ENCODE measurements at places on chromosomes 1 and 21.

DNA sequence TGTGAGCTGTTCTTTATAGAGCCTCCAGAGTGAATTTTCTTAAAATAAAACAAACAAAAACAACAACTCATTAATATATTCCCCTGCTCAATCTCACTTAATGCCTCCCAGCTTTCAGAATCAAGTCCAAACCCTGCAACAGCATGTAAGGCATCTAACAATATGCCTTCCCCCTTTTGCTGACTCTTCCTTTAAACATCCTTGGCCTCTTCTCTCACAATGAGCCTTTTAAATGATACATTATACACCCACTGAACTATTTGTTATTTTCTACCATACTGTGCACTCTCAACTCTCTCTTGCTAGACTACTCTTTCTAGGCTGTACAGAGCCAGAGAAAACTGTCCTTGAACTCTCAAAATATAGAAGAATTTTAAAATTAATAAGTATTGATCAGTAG is 115.2 kb upstream of the SNX7 start:
- no peak for DNase-seq

- DNase-seq: no peak
Measured at GRCh38 chr21:14871861-14872260, 192.9 kb downstream of the NRIP1 start.

- DNase-seq: no peak
Measured at GRCh38 chr1:109114342-109114674, 393 bp downstream of the ELAPOR1 start.

GRCh38 chr1:63124666-63125191 is 197.6 kb upstream of the FOXD3 start:
- DNase-seq: peak; percentile 78

DNA sequence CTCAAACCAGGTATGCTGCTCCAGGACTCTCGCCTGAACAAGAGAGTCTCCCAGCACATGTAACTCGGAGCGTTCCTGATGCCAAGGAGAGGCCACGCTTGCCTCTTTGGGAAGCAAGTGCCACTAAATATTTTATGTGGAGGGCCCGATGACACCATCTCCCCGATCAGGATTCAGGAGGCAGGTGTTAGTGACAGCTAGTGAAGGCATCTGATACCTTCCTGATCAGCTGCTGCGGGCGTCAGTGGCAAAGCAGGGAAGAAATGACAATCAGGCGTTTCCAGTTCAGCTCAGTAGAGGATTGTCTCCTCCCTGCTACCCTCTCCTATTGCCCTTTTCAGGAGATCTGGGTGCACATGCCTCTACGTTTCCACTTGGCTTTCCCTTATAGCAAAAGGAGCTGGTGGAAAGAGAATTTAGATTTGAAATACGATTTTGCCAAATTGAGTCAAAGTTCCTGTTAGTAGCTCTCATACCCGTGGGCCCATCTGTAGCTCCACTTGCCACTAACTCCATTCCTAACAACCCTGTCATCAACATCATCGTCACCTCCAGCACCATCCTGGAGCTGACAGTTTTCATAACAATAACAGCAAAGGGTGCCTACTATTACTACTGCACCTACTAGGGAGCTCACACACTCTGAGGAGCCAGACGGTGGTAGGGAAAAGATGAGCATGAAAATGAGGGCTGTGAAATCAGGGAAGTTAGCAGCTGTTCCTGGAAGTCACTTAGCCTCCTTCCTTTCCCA is 21.6 kb downstream of the PLXNA2 start:
- no peak for DNase-seq

DNA sequence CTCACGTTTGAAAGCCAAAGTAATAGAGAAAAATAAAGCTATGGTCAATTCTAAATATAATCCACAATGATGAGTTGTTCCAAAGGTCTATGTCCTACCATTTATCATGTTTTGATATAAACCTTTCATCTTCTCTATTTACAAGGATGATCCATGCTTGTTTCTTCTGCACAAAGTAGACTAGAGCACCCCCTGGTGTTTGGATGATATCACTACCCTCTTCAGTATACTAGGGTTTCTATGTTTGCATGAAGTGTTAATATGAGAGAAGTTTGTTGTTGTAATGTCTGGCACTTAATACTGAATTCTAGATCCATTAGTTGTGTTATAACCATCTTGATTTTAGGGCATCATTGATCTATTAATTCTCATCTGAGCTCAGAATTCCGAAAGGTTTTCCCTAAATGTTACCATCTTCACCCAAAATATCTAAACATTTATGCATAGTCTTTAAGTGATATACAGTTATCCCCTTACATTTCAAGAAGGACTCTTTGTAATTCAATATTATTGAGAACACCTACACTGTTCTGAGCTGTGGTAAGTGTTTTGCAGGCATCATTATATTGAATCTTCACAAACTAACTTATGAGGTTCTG is 21.1 kb downstream of the CLDN8 start:
- DNase-seq: no peak

Data from endothelial cell of umbilical vein (primary cell).